ENCODE measurements at places on chromosomes 2 and 18. TPM values are rescaled to one million over a fixed set of nuclear protein-coding genes. Genes with fewer than 3 reads are reported as not detected.

Gene PRADC1
- total RNA-seq = 52.7 TPM

- no peak for DNase-seq
Observed at GRCh38 chr18:75185460-75185859, 23.5 kb downstream of the PTGR3 start.

- DNase-seq = no peak
Observed at GRCh38 chr2:32423536-32423935, 66.7 kb downstream of the BIRC6 start.

- no peak for DNase-seq
Observed at GRCh38 chr18:28541276-28541930, 364.5 kb upstream of the CDH2 start.

Gene CRYBA2
- total RNA-seq = 0.20 TPM

- no peak for DNase-seq
Observed at GRCh38 chr18:56632070-56633022, 6.0 kb downstream of the TXNL1 start.

DNA sequence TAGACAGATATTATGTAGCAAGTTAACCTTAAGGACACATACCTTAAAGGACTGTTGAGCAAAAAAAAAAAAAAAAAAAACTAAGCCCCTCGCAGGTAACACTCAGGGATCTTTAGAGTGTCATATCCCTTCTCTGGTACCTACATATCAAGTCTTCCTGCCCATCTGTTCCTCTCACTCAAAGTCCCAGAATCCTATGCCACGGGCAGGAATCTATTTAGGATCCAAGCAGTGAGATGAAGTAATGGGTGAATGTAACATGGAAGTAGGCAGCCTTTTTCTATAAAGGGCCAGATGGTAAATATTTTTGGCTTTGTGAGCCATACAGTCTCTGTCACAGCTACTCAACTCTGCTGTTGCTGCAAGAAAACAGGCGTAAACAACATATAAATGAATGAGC is 496.7 kb downstream of the STK39 start:
- no peak for DNase-seq

GRCh38 chr2:1634681-1635341 is 109.5 kb downstream of the PXDN start:
- DNase-seq = no peak

Gene ANKRD53
- total RNA-seq = not detected
